Stimulated activated CD4-positive, alpha-beta T cell treated with anti-CD3 and anti-CD28 coated beads, Interleukin-4, amount 100 ng/mL, for 1 hour (primary cell): ENCODE measurements at places on chromosomes 13 and 19.

GRCh38 chr19:8453616-8454015 is 8.8 kb downstream of the HNRNPM start:
- no peak for DNase-seq

GRCh38 chr19:51651216-51651846 is 4.7 kb upstream of the SIGLEC14 start:
- no peak for DNase-seq

DNA sequence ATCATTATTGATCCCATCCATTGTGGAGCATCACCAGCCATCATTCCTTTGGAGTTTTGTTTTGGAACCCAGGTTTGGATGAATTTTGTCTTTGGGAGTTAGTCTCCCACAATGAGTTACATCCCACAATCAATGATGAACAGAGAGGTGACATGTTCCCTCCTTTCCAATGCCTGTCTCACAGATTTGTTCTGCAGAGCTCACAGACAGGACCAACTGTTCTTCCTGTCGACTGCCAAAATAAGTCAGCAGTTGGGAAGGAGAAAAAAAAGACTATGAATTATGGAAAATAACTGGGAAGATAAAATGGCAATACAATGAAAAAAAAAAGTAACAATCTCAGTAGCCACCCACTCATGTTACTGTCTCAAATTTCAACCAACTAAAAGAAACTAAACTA is 489.1 kb downstream of the MYO16 start:
- no peak for DNase-seq

- DNase-seq, result no peak
These were observed 227.1 kb upstream of the KLF12 start for GRCh38 chr13:74361274-74361673.

DNA sequence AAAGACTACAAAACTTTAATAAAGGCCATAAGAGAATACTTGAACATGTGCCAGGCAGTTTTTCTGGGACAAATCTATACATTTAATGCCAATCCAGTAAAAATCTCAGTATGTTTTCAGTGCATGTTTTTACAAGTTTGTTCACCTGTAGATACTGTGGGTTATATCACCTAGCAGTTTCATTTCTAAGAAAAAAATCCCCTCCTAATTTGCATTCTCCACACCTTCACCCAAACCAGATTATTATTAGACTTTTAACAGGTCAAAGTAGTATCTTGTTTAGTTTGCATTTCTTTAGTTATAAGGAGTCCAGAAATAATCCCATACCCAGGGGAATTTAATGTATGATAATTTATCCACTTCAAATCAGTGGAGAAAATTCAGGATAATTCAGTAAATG is 17.0 kb upstream of the LPAR6 start:
- no peak for DNase-seq

DNA sequence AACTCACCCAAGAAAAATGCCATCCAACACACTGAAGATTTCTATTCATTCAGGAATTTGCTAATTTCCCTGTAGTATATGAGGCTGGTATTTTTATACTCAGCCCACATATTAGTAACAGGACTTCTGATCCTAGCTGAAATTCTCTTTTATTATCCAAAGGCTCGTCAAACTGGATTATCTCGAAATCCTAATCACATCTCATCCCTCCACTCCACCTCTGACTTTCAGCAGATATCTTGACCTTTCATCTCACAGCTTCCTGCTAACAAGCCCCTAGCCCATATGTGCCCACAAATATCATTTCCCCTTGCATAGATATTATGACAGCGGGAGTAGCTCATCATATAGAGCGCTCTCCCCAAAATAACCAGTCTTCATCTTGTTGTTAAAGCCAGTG is 279.7 kb downstream of the FGF14 start:
- DNase-seq, result no peak

- no peak for DNase-seq
These were observed 15.9 kb upstream of the GAS6 start for GRCh38 chr13:113879494-113880360.
